Tracheal epithelial cell (primary cell): ENCODE measurements at places on chromosomes 12 and 14. TPM values are rescaled to one million over a fixed set of nuclear protein-coding genes. Genes with fewer than 3 reads are reported as not detected.

Gene KERA
- not detected in 2 replicates for total RNA-seq

Gene AP5M1
- 15.2 and 20.2 TPM in 2 replicates for total RNA-seq

Gene CFAP251
- 16.4 and 21.5 TPM in 2 replicates for total RNA-seq

Gene CEBPE
- not detected in 2 replicates for total RNA-seq

Gene COX8C
- total RNA-seq: not detected in 2 replicates

Gene PPFIBP1
- total RNA-seq: 49.2 and 61.2 TPM in 2 replicates

Gene LRP1-AS
- not detected in 2 replicates for total RNA-seq

Gene INSM2
- not detected in 2 replicates for total RNA-seq

Gene IL31
- total RNA-seq: not detected in 2 replicates

Gene PDE3A
- total RNA-seq: not detected in 2 replicates

Gene NEUROD4
- not detected in 2 replicates for total RNA-seq

Gene PPP1R36
- total RNA-seq: 0.72 and 0.85 TPM in 2 replicates

Gene BMP4
- 0.48 and 2.3 TPM in 2 replicates for total RNA-seq

Gene PLCZ1
- not detected in 2 replicates for total RNA-seq
